ENCODE measurements at places on chromosomes 1 and 21.

GRCh38 chr1:176692988-176693696 lies 230.2 kb downstream of the PAPPA2 start:
- no peak for DNase-seq

GRCh38 chr1:171290621-171291020 lies 23.4 kb upstream of the FMO4 start:
- DNase-seq: no peak

DNA sequence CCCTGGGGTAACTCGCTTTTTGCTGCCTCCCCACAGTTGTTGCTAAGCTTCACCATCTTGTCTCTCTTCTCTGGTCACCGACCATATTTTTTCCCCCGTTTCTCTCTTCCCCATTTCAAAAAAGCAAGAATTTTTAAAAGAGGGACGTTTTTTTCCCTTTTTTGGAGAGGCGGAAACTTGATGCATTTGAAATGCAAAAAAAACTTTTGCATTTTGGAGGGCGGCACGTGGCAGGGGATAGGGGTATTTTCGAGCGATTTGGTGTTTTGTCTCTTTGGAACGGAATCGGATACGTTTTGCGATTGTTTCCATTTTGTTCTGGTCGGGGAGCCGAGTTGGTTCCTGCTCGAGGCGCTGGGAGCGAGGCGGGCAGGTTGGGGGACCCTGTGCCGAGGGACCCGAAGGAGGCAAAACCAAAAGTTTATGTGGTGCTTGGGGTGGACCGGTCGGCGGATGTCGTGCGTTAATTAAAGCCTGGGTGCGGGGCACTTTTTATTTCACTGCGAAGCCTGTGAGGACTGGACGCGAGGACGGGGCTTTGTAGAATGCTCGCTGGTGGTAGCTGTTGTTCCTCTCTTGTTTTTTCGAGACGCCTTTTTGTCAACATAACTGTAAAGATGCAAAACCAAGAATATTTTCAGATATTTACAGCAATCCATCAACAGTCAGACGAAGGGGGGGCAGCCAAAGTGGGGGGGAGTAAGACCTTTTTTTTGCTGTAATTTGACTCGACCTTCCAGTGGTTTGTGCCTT lies 884 bp downstream of the H3-3A start:
- DNase-seq: peak; percentile 52

DNA sequence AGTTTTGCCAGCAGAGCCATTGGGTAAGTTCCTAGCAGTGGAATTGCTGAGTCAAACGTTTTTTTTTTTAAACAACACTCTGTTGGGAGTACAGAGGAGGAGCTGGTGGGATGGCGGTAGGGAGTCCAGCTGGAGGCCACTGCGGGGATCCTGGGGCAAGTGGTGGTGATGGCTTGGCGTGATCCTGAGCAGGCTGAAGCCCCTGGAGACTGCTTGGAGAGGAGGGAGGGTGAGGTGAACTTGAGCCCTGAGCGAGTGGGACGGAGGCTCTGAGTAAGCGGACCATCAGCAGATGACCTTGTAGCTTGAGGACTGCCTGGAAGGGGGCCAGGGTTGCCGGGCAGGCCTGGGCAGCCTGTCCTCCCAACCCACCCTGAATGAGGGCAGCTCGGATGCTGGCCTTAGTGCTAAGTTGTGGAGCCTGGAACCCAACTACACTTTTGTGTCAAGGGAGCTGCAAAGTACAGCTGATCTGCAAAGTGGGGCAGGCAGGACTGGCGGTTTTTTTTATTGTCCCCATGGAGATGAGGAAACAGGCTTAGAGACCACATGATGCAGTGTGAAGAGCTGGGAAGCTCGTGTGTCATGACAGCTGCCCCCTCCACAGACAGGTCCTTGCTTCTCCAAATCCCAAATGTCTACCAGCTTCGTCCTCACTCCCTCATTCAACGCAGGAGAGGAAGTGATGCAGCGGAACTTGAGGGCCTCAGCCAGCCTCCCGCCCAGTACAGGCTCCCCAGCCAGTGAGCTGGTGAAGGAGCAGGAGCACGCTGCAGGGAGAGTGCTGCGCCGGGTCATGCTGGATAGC lies 20.2 kb downstream of the MRPL37 start:
- no peak for DNase-seq

- no peak for DNase-seq
These were observed 220.1 kb downstream of the SLC45A1 start for GRCh38 chr1:8537991-8538390.

DNA sequence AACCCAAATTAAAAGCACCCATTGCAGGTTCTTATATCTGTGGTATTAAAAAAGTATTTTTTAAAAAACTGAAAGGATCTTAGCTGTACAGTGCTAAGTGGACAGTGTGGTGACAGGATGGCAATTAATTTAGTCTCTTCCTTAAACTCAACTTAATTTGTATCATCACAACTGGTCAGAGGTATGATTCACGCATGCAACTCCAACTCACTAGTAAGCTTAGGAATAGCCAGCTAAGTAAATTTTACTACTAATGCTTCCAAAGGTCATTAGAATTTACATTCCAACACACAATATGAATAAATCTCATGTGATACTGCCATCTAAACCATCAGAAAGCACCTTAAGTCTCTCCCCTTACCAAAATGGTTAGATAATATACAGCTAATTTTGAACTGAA lies 35.4 kb downstream of the ENAH start:
- no peak for DNase-seq

- DNase-seq: peak; percentile 70
These were observed 12.0 kb downstream of the UBE2Q1 start for GRCh38 chr1:154546264-154547063.

- peak; percentile 16 for DNase-seq
These were observed 44.4 kb upstream of the RABGAP1L start for GRCh38 chr1:174114788-174115448.

DNA sequence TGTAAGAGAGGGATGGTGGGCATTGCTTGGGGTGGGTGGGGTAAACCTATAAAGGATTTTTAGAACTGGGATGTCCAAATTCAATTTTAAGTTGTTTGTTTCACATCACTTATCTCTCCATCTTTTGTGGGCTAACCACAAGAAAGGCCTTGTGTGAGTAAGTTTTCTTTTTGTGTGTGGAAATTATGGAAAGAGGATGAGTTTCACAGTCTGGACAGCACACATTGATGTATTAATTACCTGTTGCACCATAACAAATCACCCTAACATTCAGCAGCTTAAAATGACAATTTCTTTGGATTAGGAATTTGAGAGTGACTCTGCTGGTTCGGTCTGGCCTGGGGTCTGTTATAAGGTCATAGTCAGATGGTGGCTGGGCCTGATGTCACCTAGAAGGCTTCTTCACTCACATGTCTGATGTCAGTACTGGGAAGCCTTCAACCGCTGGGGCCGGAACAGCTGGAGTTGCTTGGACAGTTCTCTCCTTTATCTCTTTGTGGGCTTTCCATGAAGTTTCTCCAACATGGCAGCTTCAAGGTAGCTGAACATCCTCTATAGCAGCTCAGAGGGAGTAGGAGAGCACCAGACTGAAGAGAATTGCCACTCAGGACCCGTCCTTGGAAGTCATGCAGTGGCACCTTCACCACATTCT lies 2.0 kb upstream of the COL9A2 start:
- no peak for DNase-seq

DNA sequence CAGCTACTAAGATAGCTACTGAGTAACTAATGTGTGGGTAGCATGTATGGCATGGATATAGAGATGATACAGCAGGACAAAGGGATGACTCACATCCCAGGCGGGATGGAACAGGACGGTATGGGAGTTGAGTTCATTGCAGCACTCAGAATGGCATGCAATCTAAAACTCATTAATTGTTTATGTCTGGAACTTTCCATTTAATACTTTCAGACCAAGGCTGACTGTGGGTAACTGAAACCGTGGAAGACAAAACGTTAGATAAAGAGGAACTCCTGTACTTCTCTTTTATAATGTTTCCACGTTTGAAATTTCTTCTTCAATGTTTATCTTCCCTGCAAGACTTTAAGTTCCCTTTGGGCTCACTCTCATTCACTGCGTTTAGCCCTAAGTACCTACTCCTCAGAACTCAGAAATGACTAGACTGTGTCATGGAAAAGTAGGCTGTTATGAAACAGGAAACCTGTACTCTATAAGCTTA lies 151.9 kb downstream of the MAGI3 start:
- DNase-seq: no peak

DNA sequence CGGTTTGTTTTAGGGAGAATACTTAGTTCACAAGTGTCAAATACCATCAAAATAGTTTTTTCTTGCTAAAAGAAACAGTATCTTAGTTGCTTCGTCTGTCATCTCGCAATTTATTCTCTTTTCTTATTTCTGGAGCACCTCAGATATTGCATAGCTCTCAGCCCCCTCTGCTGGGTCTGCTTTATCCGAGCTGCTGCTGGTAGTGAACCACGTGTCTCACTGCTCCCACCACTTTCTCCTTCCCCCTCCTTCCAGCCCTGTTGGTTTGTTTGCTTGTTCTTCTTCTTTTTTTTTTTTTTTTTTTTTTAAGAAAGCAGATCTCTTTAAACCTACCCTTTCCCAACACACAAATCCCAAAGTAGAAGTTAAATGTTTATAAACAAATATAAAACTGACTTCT lies 170.8 kb downstream of the EDEM3 start:
- no peak for DNase-seq

- no peak for DNase-seq
These were observed 11.8 kb downstream of the NOS1AP start for GRCh38 chr1:162081316-162081715.

DNA sequence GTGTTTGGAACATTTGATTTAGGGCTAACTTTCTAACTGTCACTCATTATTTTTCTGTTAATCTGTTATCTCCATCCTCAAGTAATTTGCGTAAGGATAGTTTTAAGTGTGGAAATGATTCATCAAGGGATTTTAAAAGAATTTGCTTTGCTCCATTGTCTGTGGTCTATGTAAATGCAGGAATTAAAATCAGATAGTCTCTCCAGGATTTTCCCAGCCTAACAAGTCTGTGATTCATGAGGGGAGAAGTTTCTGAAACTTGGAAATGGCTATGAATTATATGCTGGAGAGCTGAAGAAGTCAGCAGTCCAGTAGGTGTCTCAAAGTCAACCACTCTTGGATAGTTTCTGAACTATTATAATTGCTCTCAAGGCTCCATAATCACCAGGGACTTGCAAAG lies 264.5 kb downstream of the MRPL39 start:
- no peak for DNase-seq

- no peak for DNase-seq
These were observed 216.7 kb downstream of the TRABD2B start for GRCh38 chr1:47780469-47780995.

GRCh38 chr1:212514056-212514614 lies 81.4 kb downstream of the NENF start:
- peak; percentile 26 for DNase-seq

- DNase-seq: no peak
These were observed 8.7 kb upstream of the C2CD2 start for GRCh38 chr21:41962425-41962966.

Data from stimulated activated CD4-positive, alpha-beta T cell treated with anti-CD3 and anti-CD28 coated beads, Interleukin-15, amount 100 ng/mL, for 24 hours (primary cell).